ENCODE measurements at places on chromosomes 12 and 14.

GRCh38 chr12:86777325-86777724 is 521.1 kb upstream of the MGAT4C start:
- DNase-seq = no peak

GRCh38 chr12:65014504-65015271 is 106.4 kb downstream of the WIF1 start:
- no peak for DNase-seq

DNA sequence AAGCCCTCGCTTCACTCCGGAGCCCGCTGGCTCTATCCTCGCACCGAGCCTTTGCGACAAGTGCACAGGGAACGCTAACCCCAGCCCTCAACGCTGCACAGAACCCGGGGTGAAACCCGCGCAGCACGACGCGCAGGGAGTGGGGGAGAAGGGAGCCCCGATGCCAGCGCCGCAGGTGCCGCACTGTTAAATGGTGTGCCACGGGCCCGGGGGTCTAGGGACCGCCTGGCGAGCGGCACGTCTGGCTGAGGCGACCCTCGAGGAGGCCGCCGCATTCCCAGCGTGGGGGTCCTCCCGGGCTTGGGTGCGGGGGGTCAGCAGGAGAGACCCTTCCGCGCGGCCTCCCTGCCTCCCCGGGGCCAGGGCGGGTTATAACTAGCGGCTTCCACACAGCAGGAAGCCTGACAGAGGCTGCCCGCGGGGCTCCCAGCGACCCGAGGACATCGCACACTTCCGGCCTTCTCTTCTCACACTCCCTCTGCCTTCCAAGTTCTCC is 23.8 kb upstream of the LRTM2 start:
- peak; percentile 30 for DNase-seq

DNA sequence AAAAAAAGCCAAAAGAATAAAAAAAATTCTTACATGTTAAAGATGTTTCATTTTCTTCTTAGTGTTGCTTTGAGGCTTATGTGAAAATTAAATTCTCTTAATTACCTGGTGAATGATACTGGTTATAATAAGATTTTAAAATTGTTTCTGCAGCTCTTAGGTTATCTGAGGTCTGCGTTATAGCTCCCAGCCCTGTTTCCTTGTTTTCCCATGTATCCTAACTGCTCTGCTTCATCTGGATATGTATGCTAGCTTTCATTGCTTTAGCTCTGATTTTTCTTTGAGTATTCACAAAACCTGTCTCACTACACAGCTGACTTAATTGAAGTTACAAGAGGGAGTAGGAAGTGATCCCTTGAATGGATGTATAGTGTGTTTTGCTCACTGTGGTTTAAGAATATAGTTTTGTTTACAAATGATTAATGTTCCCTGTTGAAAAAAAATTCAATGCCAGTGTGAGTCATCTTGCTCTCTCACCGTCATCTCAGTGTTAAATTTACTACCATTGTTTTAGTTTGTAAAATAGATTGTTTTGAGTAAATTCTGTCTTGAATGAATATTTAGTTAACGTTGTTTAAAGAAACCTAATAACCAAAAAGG is 26.8 kb downstream of the CPSF6 start:
- DNase-seq = no peak

GRCh38 chr14:29752221-29752923 is 175.3 kb downstream of the PRKD1 start:
- DNase-seq = no peak

GRCh38 chr12:130983328-130984017 is 29.8 kb downstream of the ADGRD1 start:
- no peak for DNase-seq

Measured in stimulated activated CD8-positive, alpha-beta memory T cell treated with anti-CD3 and anti-CD28 coated beads, Interleukin-7, amount 100 ng/mL, for 4 hours (primary cell).